ENCODE measurements at places on chromosomes 1 and 21. TPM values are rescaled to one million over a fixed set of nuclear protein-coding genes. Genes with fewer than 3 reads are reported as not detected.

FCRL1 gene
- total RNA-seq: not detected

EVA1C gene
- total RNA-seq: 16.5 TPM

FMOD gene
- 6.5 TPM for total RNA-seq

HSD3B1 gene
- not detected for total RNA-seq

SLC1A7 gene
- 0.58 TPM for total RNA-seq
